ELF-1 (cell line): ENCODE measurements at places on chromosomes 12 and 14.

DNA sequence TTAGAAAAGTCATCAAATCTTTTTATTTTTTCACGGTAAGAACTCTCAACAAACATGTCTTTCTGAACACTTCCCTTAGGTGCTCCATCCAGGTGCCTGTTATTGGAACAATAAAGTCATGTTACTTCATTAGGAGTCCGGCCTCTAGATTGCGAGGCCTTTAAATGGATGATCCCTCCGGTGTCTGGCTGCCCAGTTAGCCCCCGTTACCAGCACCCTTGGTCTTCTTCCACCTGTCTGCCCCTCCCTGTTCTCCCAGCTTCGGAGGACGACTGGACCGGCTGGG, 593 bp upstream of the PA2G4 start:
- DNase-seq, result no peak

DNA sequence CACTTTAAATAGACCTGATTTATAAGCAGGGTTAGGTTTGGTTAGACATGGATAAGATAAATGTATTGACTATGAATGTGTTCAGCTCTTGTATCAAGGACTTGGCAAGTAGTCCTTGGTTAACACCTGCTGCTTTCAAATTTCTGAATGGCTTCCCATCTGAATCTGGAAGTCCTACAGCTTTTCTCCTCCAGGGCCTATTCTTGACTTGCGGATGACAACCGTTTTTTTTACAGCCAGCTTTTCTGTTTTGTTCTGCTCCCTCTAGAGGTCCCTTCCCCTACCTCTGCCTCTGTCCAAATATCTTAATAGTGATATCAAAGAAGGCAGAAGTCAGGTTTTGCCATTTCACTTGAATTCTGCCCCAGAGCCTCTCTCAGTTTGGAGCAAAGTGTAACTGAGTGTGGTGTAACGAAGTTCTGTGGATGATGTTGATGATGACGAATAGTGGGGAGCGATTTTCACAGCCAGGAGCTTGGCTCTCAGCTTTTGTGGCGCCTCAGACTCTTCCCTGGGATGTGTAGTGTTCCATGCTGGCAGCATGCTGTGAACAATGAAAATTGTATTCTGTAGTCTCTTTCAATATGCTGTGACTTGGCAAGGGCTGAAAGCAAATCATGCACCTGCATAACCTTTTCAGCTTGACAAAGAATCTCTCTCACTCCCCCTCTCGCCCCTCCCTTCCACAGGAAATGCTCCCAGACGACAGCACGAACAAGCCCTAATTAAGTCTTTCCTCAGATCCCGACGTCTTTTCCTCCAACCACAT, 5.0 kb upstream of the SLC4A8 start:
- DNase-seq, result peak; percentile 40

DNA sequence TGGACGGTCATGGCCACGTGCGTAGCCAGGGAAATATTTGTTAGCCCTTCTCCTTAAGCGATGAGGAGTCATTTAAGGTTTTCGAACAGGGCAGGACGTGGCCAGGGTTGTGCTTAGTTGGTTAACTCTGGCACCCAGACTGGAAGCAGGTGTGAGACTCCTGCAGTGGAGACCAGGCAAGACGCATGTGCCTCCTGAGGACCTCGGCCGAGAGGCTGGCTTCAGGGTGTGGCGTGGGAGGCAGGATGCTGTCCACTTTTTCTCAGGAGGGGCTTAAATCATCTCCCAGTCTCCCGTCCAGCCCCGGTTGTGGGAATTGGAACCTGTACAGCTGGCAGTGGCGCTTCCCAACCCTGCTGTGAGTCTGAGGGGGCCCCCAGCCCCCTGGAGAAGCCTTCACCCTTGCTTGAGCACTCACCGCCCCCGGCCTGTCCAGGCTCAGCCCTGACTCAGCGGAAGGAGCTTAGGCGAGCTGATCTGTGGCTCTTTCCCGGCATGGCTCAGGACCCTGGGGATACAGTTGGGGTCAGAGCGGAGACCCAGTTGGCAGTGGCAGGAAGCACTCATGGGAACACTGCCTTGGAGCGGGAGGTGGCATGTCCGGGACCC, 46.3 kb upstream of the TSPAN9 start:
- no peak for DNase-seq

DNA sequence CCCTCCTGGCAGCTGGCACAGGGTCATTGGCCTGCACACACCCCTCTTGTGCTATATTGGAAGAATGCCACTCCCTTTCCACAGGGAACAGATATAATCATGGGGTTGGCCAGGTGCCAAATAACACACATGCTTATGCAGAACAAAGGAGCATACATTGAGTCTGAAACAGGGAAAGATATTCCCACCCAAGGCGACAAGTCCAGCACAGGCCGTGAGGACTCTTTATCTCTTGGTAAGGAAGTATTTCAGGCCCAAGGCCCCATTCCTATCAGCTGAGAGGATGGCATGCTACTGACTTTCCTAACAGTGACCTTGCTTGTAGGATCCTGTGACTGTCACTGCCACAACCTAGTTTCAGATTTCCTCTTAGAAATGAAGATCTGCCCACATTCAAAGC, 59.0 kb upstream of the STXBP6 start:
- no peak for DNase-seq

DNA sequence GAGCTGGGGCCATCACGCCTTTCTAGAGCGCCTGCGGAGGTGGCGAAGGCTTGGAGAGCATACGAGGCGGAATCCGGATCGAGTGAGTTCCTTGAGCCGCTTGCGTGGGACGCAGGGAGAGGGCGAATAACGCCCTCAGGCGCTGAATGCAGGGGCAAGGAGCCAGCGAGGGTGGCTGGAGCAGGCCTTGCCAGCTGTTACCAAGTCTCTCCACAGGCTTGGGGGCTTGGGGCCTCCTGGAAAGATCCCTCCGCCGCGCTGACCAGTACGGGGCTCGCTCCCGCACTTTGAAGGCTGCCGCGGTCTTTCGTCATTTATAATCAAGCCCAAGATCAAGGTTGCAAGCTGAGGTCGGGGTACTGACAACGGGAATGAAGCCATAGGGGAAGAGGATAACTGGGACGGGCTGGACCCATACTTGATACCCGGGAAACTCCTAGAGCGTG, 1.2 kb downstream of the FLRT2 start:
- peak; percentile 79 for DNase-seq

DNA sequence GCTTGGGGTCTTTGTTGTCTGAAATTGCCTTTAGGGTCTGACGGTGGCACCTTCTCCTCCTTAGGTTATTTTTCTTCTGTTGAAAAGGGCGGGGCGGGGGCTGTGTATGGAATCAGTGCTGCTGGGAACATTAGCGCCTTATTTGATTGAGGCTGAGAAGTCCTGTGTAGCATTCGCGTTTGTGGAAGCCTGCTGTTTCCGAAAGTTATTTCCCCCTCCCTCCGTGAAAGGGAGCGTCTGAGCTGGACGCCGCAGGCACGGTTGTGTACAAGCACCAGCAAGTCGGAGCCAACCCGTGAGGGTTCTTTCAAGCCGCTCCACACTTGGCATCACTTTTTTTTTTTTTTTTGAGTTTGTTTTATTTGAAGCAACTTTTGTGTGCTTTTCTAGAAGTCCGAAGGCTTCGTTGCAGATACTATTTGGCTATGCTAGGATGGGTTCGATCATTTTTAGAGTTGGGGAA, 1.1 kb downstream of the SYNE2 start:
- peak; percentile 79 for DNase-seq

GRCh38 chr12:9944391-9944790, 12.2 kb upstream of the CLEC2A start:
- no peak for DNase-seq

GRCh38 chr12:54364413-54364812, at the start of gene GPR84:
Gene GPR84, minus strand, starts transcription at chr12:54364486. Its CDS starts 635 bp downstream, at chr12:54363851.
- no peak for DNase-seq

GRCh38 chr12:92505254-92506231, 197.2 kb upstream of the PLEKHG7 start:
- DNase-seq, result no peak
